ENCODE measurements at places on chromosomes 3 and 15.

DNA sequence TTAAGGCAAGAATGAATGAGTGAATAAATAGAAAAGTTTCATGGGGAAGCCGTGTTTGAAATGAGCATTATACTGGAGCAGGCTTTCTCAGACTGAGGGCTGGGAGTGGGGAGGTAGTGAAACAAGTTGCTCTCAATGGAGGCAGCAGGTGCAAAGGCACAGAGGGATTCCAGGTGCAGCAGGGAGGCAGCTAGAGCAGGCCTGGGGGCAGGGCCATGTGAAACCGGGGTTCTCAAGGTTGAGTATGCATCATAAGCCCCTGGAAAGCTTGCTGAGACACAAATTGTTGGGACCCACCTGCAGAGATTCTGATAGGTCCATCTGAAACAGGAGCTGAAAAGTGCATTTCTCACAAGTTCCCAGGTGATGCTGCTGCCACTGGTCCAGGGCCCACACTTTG lies 45.3 kb downstream of the BFSP2 start:
- DNase-seq, result no peak

GRCh38 chr3:6860954-6861624 lies at the start of gene GRM7:
Gene GRM7 (plus strand): TSS chr3:6861115.
- no peak for DNase-seq

DNA sequence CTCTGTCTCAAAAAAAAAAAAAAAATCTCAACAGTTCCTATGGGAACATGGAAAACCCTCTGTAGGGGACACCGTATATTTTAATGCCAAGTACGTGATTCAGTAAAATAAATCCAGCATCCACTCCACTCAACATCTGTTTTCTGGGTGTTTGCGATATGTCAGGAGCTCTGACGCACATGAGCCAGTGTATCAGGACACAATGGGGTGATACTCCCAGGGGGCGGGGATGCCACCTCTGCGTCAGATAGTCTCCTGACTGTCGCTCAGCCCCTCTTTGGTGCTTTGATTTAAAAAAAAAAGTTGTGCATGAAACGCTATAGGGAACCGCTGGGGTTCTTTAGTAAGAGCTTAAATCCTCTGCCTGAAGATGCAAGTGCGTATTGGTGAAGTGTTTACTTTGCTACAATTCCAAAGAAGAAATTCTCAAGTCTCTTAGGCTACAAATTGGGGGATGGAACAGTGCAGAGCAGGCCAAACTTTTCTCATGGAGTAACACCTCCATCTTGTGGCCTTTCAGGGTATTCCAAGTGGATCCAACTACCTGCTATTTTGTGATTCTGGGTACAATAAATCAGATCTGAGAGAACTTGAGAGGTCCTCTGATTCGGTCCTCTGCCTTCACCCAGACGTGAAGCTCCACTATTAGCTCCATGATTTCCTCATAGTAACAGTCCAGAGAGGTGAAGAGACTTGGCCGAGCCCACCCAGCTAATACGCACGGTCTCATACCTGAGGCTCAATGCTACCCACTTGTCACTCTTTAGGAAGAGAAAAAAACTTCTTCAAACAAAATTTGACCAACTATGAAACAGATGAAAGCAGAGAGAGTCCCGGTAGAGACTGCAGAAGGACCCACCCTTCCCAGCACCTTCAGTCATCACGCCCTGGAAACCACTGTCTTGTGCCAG lies 9.3 kb upstream of the NR2E3 start:
- no peak for DNase-seq

DNA sequence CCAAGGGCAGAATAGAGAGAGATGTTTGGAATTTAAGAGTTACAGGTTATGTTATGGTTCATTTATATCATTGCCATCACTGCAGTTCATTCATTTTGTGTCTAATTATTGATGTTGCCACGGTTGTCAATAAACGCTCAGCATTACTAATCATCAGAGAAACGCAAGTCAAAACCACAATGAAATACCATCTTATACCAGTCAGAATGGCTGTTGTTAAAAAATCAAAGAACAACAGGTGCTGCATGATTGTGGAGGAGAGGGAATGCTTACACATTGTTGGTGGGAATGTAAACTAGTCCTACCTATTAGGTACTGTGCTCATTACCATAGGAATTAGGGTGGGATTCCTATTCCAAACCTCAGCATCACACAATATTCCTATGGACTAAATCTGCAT lies 350.5 kb downstream of the TIGIT start:
- DNase-seq, result no peak

GRCh38 chr15:63089260-63090043 lies 32.2 kb upstream of the LACTB start:
- DNase-seq, result no peak

- DNase-seq, result no peak
These were observed 45.9 kb upstream of the BLM start for GRCh38 chr15:90671216-90671615.

- no peak for DNase-seq
These were observed 28.5 kb upstream of the TATDN2 start for GRCh38 chr3:10219737-10220136.

DNA sequence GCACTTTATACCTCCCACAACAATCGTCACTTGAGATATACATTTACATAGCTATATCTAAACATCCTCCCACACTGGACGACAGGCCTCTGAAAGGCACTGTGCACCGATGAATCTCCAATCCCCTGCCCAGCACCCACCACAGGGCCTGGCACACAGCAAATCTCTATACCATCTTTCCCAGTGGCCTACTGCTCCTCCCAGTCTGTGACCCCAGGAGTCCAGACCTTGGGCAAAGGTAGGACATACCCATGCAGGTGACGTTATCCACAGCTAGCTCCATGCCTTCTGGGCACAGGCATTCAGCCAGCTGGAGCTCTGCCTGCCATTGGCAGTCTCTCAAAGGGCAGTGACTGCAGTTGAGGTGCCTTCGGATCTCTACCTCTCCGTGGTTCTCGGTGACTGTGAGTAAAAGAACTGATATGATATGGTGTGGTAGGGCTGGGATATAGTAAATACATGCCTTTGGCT lies 5.8 kb downstream of the LTK start:
- no peak for DNase-seq

DNA sequence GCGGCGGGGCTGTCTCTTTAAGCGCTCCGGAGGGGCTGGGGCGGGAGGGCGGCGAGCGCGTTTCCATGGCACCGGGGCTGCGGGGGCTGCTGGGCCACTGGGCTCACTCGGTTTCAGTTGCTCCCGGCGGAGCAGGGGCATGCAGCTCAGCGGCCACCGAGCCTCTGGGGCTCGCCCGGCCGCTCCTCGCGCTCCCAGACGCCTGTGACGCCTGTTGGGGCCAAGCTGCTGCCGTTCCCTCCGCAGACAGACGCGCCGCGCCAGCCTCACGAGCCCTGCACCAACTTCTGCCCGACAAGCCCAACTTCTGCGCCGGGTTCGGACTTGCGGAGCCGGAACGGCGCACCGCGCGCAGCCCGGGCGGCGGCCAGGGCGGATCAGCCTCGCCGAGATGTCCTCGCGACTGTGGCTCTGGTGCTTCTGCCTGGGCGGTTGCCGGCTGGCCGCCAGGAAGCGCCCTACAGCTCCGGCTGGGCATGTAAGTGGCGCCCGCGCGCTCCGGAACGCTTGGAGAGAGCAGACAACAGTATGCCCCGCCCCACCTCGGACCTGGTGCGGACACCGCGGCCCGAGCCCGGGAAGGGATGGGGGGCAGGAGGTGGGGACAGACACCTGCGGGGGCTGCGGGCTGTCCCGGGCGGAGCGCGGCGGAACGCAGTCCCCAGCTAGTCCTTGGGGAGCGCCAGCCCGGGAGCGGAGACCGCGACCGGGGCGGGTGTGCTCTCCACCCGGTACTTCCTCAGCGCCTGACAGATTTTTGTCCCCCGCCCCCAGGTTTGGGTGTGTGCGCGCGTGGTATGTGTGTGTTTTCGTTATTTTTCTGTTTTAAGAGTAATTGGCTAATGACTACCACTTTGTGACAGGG lies 154.1 kb upstream of the GOLIM4 start:
- no peak for DNase-seq

DNA sequence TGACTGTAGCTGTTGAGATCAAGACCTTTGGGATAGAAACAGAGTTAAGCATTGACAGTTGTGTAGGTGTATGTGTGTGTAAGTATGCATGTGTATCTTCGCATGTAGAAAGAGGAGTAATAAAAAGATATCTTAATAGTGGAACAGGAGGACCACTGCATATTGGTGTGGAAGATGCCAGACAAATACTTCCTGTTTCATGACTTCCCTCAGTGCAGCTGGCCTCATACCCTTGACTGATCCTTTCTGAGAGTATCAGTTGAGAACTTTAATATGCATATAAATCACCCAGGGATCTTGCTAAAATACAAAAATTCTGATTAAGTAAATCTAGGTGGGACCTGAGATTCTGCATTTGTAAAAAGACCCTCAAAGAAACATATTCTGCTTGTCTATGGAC lies 8.5 kb upstream of the ZBED2 start:
- DNase-seq, result no peak

- DNase-seq, result no peak
These were observed 617.6 kb downstream of the FHIT start for GRCh38 chr3:60633644-60634043.

GRCh38 chr3:168802766-168803165 lies 707.0 kb upstream of the GOLIM4 start:
- DNase-seq, result no peak

DNA sequence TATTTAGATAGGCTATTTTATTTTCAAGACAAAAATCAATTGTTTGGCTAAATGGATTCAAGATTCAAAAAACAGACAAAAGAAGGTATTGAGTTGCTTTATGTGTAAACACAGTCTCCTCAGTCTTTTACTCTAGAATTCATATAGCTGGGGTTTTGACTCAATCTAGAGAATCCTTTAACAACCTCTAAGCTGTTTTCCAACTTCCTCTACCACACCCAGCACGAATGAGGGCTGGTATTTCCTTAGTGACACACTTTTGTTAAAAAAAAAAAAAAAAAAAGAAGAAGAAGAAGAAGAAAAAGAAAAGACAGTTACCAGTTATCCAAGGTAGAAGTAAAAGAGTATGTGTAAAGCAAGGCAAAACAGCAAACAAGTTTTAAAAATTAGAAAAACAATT lies 732.8 kb upstream of the GOLIM4 start:
- DNase-seq, result no peak

DNA sequence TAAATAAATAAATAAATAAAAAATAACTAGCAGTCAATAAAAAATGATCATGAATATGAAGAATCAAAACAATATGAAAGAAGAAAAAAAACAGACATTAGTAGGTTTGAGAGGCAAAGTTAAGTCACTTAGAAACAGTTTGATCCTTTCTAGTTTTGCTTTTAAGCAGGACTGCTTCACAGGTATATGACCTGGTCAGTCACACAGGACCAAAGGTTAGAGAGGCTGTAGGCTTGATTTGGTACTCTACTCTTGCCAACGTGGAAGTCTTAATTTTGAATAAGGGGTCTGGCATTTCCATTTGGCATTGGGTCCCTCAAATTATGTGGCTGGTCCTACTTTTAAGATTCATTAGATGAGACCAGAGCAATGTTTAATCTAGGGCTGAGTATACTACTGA lies 441.7 kb upstream of the NECTIN3 start:
- DNase-seq, result no peak

DNA sequence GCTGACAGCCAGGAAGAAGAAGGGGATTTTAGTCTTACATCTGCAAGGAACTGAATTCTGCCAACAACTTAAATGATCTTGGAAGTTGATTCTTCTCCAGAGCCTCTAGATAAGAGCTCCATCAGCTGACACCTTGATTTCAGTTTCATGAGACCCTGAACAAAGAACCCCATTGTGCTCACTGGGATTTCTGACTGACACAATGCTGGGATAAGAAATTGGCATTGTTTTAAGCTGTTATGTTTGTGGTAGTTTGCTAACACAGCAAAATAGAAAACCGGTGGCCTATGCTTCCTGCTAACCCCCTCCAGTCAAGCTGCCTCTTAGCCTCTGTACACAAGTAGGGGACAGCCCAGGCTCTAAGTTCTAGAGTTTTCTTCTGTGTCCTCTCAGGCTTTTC lies 36.2 kb downstream of the MASP1 start:
- DNase-seq, result no peak

GRCh38 chr3:71063773-71064290 lies 519.7 kb downstream of the FOXP1 start:
- DNase-seq, result no peak

GRCh38 chr3:113571360-113571759 lies 39.0 kb downstream of the SIDT1 start:
- no peak for DNase-seq

DNA sequence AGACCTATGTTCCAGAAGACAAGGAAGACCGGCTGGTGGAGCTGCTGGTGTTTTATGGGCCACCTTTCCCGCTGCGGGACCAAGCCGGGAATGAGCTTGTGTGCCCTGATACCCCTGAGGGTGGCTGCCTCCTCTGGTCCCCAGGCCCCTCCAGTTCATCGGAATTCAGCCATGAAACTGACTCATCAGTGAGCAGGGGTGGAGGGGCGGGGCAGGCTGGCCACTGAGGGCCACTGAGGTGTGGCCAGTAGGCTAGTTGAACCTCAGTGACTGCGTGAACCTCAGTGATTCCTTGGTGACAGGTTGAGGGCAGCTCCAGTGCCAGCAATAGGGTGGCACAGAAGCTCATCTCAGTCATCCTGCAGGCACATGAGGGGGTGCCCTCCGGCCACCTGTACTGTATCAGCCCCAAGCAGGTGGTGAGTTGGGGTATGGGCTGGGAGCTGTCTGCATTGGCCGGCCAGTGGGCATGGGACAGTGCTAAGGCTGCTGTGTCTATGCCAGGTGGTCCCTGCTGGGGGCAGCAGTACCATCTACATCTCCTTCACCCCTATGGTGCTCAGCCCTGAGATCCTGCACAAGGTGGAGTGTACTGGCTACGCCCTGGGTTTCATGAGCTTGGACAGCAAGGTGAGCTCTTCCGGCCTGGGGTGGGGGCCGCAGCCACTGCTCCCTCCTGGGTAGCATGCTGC lies 20.3 kb downstream of the ACAA1 start:
- DNase-seq, result no peak

DNA sequence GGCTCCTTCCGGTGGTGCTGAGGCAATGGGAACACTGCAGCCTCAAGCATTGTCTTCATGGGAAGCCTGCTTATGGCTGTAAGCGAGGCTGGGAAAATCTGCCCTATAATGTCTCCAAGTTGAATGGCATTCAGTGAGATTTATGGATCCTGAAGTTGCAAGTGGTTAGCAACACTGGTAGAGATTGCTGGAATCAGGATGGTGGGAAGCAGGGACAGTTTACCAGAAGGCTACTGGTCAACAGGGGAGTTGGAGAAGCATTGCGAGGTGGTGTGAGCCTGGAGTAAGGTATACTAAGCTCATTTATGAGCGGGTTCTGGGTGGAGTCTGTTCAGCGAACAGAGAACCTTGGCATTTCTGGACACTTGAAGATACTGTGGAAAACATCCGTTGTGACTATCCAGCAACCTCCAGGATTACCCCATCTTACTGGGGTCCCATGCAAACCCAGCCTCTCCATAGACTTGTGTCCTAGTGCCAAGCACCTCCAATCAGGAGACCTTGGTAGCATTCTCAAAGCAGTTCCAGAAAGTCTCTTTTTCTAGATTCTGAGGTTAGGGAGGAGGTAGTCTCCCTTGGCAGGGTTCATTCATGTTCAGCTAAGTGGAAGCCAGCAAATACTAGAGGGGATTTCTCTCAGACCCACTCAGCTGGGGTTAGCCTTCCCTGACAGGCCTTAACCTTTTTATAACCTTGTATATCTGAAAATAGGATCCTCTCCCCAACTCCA lies 7.3 kb downstream of the RPSA start:
- DNase-seq, result no peak

GRCh38 chr15:85867250-85867649 lies 72.5 kb upstream of the KLHL25 start:
- DNase-seq, result no peak

- no peak for DNase-seq
These were observed 355.4 kb downstream of the FGF12 start for GRCh38 chr3:192371870-192372400.
